CD8-positive, alpha-beta memory T cell (primary cell): ENCODE measurements at places on chromosomes 7 and 10.

GRCh38 chr7:28528899-28529298 lies 116.6 kb downstream of the CREB5 start:
- DNase-seq: no peak

DNA sequence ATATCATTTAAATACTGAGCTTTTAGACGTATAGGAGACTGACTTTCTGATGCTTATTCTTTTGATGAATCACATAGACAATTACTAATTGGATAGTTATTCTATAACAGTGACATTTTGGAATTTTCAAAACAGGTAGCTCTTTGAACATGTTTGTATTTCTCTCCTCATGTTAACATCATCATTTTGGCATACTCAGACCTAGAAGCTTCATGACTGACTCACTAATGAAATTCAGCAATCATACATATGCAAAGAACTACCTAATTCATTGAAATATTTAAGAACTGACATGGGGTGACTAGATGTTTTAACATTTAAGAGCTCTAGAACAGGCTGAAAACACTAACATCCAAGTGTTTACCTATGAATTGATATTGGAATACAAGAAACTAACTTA lies 192.3 kb downstream of the VTI1A start:
- no peak for DNase-seq

GRCh38 chr10:121813857-121814256 lies 114.0 kb downstream of the ATE1 start:
- no peak for DNase-seq

- no peak for DNase-seq
Observed at GRCh38 chr10:118581340-118581739, 14.1 kb downstream of the PRLHR start.

DNA sequence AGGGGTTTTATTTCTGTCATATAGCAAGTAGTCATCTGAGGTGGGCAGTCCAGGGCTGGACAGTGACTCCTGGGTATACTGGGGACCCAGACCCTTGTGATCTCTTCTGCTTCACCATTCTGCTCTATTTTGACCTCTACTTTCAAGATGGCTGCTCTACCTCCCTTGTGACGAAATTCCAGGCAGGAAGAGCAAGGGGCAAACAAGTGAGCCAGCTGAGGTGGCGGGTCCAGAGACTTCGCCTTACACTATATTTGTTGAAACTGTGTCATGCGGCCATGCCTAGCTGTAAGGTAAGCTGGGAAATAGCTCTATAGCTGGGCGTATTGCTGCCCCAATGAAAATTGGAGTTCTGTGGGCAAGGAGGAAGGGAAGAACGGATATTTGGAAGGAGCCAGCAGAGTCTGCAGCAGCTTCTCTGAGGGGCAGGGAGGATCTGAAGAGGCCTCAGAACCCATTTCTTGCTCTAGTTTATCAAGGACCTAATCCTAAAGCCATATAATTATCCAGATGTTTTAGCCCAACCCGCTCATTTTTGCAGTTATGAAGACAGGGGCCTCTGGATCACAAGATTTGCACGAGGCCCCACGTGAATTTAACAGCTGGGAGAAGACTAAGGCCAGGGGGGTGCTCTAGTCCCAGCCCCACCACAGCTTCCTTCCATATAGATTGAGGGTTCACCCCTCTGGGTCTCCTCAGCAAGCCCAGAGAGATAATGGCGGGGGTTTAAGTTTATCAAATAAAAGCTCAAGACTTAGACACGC lies 7.7 kb upstream of the CPA1 start:
- no peak for DNase-seq

- DNase-seq: no peak
Observed at GRCh38 chr7:27462575-27463270, 200.0 kb downstream of the HIBADH start.

- no peak for DNase-seq
Observed at GRCh38 chr7:128946936-128947830, 9.5 kb downstream of the IRF5 start.

GRCh38 chr10:86247588-86247987 lies 119.0 kb downstream of the GRID1 start:
- no peak for DNase-seq

- DNase-seq: no peak
Observed at GRCh38 chr7:125118444-125118843, 188.8 kb upstream of the POT1 start.

GRCh38 chr10:123156078-123156477 lies 1.9 kb downstream of the BUB3 start:
- DNase-seq: no peak

GRCh38 chr10:5615316-5615715 lies 51.1 kb downstream of the ASB13 start:
- DNase-seq: no peak

- no peak for DNase-seq
Observed at GRCh38 chr10:124497196-124497881, 35.7 kb downstream of the LHPP start.

- DNase-seq: no peak
Observed at GRCh38 chr10:52217531-52217930, 96.5 kb upstream of the DKK1 start.

GRCh38 chr10:128943111-128943510 lies 523.9 kb upstream of the MGMT start:
- no peak for DNase-seq

DNA sequence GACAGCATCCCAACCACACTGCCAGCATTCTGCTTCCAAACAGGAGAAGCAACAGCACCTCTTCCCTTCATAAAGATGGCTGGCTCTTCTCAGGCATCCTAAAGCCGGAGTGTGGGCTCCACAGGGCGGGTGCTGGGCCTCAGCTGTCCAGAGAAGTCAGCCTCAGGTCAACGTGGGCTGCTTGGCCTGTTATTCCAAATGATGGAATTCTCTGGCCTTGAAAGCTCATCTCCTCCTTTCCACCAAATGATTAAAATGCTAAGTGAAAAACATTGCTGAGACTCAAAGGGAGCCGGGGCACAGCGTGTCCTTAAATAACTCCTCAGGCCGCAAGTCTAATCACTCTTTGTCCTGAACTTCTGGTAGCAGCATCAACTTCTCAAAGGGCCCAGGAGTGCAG lies 53.1 kb upstream of the CPXM2 start:
- DNase-seq: no peak

- DNase-seq: no peak
Observed at GRCh38 chr10:75363431-75363830, 38.1 kb downstream of the ZNF503 start.

DNA sequence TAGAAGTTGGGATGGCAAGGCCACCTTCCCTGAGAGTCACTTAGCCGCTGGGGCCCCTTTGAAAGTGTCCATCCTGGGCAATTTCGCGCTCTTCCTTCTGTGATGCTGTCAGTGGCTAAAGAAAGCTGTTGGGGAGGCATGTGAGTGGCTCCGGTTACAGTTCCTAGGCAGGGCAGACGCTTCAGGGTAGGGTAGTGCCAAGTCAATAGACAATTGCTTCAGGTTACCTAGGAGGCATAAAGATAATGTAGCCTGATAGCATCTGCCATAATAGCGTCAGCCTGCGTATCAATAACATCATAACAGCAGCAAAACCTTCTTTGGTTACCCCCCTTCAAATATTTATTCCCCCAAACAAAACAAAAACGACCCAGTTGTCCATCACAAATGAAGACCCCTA lies at the start of gene FAM107B:
FAM107B (minus strand) TSS at position 101 of the 400 bp plus-strand sequence. CDS start 234 bp downstream, outside the sequence.
- no peak for DNase-seq

DNA sequence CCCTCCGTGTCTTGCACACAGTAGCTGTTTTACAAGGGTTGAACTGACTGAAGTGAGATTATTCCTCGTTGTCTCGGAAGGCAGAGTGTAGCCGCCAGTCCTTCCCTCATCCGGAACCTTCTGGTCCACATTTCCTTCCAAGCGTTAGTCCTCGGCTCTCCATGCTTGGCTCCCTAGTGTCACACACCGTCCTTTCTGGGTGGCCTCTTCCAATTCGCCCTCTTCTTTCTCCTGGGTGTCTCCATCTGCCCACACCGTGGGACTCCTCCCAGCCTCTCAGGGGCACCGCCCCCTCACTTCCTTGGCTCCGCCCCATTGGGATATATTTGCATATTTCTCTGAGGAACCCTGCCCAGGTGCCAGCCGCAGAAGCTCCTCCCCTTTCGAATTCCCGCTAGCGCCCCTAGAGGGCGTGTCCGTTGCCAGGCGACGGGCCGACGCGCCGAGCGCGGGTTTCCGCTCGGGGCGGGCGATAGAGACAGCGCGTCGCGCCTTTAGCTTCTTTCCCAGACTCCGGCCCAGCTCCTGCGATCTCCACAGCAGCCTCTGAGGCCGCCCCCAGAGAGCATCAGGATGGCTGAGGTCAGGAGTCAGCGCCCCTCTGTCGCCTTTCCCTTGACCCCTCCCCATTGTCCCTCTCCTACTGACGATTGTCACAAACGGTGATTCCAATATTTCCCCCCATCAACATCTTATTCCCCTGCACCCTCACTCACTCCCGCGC lies at the start of gene CFAP58:
CFAP58 (plus strand) TSS at position 509 of the 724 bp plus-strand sequence; CDS start at position 574, 65 bp downstream.
- DNase-seq: peak; percentile 88

GRCh38 chr10:29646238-29646902 lies 11.6 kb upstream of the SVIL start:
- no peak for DNase-seq

- no peak for DNase-seq
Observed at GRCh38 chr7:73933091-73933490, 72.1 kb downstream of the TMEM270 start.

- no peak for DNase-seq
Observed at GRCh38 chr10:95447685-95448084, 113.5 kb downstream of the SORBS1 start.

DNA sequence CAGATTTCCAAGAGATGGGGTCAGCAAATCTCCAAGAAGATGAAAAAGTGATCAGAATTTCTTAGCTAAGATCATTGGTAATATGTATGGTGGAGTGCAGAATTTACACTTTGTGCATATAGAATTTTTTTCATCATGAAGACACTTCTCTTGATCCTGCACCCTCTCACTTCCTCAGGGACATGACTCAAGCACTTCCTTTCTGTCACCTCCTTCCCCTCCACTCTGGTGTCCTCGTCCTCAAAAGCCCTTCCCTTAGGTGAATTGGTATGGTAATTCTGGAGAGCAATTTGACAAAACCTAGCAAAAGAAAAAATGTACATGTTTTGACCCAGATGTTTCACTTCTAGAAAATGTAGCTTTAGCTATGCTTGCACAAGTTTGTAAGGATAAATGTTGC lies 18.1 kb downstream of the CALN1 start:
- no peak for DNase-seq

- no peak for DNase-seq
Observed at GRCh38 chr10:17062493-17062892, 67.1 kb downstream of the CUBN start.

DNA sequence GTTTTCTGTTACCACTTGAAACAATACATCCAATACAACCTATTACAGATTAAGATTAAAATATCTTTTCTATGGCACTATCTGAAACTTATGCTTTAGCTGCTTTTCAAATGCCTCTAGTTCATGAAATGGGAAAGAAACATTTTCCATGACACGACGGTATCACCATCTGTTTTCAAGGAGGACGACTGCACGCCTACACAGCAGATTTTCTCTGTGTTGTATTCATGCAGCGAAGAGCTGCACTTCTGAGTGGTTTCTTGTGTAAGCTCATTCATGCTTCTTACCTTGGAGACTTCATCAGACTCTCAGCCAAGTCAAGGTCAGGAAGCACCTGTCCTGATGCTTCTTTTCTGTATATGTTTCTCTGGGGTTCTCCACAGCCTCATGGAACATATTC lies 179.2 kb downstream of the DYNC1I1 start:
- no peak for DNase-seq

- DNase-seq: peak; percentile 27
Observed at GRCh38 chr7:100053215-100053614, 3.6 kb downstream of the ZSCAN21 start.

- DNase-seq: no peak
Observed at GRCh38 chr10:114030140-114030539, 13.5 kb upstream of the ADRB1 start.

DNA sequence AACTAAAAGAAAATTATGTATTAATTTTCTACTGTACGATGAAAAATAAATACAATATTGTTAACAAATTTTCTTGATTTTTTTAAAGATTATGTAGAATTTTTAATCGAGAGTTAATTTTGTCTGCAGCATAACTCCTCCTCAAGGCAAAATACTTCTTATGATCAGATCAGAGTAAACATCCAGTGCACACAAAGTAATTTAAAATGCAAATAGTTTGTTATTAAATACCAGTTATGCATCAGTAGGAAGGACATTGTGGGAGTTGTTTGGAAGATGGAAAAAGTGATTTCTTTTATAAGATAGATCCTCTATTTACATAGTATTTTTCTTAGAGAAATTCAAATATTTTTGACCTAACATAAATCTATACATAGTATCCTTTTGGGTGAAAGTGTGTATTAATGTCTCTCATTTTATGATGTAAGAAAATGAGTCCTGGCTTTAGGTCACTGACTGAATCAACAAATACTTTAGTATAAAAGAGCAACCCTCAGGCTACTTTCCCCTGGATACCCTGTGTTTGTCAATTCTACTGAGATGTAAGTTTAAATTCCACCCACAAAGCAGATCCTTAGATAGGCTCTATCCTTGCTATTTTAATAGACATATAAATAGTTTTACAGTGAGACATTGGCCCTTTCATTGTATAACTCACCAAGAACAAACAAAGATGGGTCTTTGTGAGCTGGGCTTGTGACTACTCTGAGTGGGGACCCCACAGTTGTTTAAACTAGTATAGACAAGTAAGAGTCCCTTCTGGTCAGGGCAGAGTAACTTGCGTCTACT lies 1133.7 kb downstream of the GATA3 start:
- no peak for DNase-seq

GRCh38 chr7:2046581-2047565 lies 185.9 kb downstream of the MAD1L1 start:
- DNase-seq: no peak

GRCh38 chr10:26690731-26691475 lies 6.6 kb upstream of the PDSS1 start:
- no peak for DNase-seq

DNA sequence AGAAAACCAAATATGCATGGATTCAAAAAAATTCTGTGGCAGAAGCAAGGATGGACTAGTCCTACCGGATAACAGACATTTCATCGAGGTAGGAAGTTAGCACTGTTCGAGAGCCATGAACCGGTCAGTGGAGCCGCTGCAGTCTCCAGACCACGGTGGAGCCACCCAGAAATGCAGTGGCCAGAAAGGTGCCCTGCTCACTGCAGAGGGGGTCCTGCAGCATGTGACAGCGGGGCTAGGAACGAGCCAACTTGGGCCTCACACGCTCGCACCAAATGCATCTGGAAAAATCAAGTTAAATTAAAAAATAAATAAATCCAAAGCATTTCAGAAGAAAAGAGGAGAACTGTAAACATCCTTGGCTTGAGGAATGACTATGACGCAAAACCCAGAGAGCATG lies 13.1 kb upstream of the CFAP46 start:
- DNase-seq: no peak

DNA sequence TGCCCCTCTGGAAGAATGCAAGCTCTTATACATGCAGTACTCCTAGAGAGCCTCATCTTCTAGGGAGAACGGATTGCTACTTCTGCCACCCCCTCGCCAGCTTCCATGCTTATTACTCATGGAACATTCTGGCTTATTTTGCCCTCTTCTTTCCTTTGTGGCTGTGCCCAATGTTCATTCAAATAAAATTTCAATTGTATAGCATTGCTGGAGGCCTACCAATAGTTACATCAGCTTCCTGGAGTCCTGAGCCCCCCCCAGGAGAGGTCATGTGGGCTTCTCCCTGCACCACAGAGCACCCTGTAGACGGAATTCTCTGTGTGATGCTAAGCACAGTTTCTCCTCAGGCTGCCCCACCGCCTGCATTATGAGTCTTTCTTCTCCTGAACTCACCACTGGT lies 1094.0 kb downstream of the KCNMA1 start:
- no peak for DNase-seq

GRCh38 chr10:27743012-27743876 lies 2.4 kb downstream of the MKX start:
- DNase-seq: no peak
